ENCODE measurements at places on chromosomes 5 and 9.

DNA sequence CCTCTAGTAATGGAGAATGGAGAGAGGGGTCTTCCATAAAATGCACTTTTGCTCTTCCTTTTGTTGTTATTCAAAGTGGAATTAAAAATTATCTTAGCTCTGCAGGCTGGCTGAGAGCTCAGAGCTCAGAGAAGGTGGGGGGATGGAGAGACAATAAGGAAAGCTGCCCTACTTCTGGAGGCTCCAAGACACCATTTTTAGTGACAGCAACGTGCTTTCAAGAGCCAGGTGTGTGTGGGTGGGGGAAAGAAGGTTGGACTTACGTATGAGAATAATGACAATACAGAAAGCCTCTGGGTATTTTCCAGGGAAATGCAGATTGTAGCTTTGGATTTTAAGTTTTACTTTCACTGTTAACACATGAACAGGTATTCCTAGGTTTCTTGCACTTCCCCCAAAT, 173.9 kb downstream of the TRPM3 start:
- DNase-seq = no peak

DNA sequence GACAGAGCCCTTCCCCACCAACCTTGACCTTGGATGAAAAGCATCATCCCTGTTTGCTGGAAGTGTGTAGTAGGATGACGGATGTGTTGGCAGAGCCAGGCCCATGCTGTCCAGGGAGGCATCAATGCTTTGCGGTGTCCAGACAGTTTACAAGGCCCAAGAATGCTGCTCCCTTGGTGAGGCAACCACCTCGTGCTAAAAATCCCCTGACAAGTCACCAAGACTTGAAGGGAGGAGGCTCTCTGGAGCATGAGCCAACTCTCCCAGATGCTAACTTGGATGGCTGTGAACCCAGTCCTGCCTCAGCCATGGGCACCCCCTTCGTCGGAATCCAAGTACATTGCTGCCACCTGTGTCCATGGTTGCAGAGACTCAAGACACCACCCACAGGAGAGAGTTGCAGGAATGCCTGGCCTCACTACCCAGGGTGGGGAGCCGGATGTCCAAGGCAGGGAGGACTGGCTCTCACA, 9.5 kb upstream of the NKD2 start:
- DNase-seq = no peak

GRCh38 chr9:36793277-36793676, 220.6 kb downstream of the MELK start:
- no peak for DNase-seq

DNA sequence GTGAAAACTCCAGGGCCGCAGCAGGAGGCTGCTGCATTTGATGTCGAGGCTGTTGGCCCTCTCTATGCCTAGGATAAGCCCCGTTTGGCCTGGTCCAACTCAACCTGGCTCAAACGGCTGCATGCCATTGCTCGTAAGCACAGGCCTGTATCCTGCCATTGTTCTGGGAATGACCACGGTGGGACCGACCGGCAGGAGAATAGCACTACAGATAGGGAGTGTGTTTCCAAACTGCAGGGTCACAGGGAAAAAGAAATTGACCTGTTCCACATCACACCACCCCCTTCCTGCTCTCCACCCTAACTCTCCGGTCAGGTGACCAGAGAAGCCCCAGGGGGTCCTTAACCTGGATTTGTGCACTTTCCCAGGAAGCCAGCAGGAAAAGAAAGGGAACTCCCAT, 278.7 kb upstream of the KLF4 start:
- DNase-seq = no peak

- no peak for DNase-seq
Observed at GRCh38 chr5:76809141-76809540, 9.7 kb upstream of the F2RL1 start.

DNA sequence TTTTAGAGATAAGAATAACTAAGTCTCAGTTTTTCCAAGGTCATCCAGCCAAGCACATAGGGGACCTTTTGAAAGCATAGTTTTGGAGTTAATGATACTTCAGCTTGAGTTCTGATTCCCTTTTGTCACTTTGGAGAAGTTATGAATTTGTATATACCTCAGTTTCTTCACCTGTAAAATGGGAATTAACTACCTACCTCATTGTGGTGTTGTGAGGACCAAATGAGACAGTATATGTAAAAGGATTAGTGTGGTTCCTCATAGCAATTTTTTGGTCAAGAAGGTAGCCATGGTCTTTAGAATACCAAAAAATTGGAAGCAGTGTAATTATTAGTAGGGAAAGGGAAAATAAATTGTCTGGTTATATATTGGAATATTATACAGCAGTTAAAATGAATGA, 97.6 kb upstream of the DHFR start:
- no peak for DNase-seq

DNA sequence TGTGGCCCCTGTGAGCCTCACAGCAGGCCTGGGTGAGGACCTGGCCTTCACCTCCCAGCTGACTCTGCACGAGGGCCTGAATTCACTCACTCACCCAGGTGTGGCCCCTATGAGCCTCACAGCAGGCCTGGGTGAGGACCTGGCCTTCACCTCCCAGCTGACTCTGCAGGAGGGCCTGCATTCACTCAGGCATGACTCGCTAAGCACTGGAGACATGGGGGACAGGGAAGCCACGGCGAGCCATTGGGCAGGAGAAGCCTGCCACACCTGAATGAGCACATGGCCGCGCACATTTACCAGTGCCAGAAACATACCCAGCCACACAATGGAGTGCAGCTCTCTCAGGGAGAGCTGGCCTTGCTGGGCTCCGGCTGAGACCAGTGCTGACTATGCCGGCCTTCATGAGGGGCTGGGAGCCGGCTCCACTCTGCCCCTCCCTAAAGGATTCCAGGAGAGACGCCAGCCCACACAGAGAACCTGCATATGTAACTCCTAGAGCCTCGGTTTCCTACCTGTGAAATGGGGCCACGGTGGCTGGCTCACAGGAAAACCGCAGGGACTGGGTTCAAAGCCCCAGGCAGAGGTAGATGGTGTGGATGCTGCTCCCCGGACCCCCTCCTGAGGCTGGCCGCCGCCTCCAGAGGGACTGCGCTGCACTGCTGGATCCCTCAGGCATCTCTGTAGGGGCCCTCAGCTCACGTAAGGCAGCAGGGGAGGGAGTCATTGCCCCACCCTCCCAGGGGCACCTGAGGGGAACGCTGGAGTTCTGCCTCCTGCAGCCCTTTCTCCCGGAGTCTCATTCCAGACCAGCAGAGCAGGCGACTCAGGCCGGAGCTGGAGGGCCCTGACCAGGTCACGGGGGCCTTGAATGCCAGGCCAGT, 7.2 kb downstream of the ADAMTS2 start:
- no peak for DNase-seq

GRCh38 chr9:98801561-98801960, 5.2 kb upstream of the ANKS6 start:
- no peak for DNase-seq

DNA sequence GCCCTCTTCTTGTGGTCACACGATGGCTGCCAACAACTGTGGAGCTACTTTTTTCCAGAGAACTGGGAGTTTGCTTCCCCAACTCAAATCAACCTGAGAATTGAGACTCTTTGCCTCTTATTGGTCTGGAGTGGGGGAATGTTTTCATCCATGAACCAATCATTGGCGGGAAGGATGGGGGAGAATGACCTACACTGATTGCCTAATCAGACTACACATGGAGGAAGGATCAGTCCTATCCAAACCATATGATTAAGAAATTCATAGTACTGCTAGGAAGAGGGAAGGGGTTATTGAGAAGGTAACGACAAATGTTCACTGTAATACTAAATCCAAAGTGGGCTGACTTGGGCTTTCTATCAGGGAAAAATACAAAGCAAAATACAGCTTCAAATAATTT, 7.9 kb upstream of the KIF2A start:
- no peak for DNase-seq

DNA sequence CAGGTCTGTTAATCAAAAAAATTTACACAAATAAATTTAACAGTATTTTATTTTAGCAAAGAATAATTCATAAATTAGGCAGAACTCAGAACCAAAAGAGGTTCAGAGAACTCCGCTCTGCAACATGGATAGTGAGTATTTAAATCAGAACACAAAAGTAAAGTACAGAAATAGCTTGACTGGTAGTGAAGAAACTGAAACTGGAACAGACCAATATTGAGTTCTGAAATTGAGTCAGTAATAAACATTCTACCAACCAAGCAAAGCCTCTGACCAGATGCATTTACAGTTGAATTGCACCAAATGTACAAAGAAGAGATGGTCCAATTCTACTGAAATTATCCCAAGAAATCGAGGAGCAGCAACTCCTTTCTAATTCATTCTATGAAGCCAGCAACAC, 1542.8 kb downstream of the EFNA5 start:
- no peak for DNase-seq

GRCh38 chr5:112720576-112720975, 17.1 kb upstream of the APC start:
- no peak for DNase-seq

Measured in T-helper 1 cell (primary cell).